Activated naive CD8-positive, alpha-beta T cell treated with anti-CD3 and anti-CD28 coated beads, Interleukin-2, amount 50 U/mL, for 24 hours (primary cell): ENCODE measurements at places on chromosomes 4 and X.

- DNase-seq, result no peak
Observed at GRCh38 chr4:1783015-1783414, 10.1 kb upstream of the FGFR3 start.

GRCh38 chr4:169485791-169486742 lies 126.3 kb downstream of the NEK1 start:
- DNase-seq, result peak; percentile 22

DNA sequence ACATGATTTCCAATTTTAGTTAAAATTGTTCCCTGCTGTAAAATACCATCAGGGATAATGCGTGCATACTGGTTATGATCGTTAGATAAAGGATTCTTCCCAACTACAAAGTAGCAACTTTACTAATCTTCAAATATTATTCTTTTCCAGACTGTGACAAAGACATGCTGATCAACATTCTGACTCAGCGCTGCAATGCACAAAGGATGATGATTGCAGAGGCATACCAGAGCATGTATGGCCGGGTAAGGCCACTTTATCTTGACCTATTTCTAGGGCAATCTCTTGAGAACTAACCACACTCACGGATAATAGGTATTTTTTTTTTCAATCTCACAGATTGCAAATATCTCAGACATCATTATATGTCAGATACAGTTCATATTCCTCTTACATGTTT lies 47.0 kb downstream of the ANXA10 start:
- DNase-seq, result no peak

DNA sequence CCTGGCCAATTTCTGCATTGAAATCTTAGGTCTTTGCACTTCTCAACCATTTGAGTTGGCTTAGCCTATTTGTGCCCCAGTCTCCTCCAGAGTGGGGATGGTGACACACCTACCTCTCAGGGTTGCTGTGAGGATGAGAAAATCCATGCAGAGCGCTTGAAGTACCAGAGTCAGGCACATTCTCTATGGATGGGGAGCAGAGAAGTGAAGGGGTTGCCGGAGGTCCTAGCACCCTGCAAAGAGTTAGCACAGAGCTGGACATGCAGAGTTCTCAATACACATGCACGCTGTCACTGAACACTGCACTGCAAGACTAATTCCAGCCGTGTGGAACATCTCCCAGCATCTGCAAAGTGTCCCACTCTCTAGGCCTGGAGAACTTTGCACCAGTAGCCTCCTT lies 2.6 kb upstream of the STK32B start:
- no peak for DNase-seq

DNA sequence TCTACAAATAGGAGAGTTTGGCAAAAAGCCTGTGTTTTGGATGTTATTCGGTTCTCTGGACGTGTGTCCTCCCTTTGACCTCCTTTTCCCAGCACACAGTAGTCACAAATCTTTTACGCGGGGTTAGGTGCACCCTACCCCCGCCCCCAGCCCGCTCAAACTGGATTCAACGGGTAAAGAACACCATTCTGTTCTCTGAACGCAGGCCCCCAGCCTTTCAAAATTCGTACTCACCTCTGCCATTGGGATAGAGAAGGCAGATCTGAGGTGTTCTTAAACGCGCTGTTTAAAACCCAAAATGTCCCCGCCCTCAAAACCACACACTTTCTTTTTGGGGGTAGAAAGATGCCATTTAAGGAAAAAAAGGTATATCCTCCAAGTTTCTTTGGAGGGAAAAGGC lies 2.7 kb downstream of the LEF1 start:
- DNase-seq, result peak; percentile 44

- DNase-seq, result no peak
Observed at GRCh38 chrX:13937370-13938050, 92.2 kb downstream of the GEMIN8 start.

GRCh38 chr4:145278341-145279121 lies 98.1 kb upstream of the OTUD4 start:
- DNase-seq, result no peak

DNA sequence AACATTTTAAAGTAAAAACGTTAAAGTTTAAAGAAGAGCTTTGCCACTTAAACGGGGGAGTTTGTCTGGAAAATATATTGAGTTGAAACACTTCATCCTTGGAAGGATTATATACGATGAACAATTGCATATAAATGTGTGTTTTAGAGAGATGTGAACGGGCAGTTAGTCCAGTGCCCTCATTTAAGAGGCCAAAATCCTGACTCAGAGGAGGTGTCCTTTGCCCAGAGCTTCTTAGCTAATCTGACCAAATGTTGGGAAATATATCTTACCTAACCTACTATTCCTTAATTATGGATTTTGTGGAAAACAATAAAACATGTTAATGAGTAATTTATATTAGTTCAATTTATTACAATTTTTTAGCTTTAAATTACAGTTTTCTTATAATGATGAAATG lies 327.2 kb upstream of the DIPK2B start:
- DNase-seq, result no peak

- no peak for DNase-seq
Observed at GRCh38 chrX:13284570-13284969, 35.3 kb downstream of the ATXN3L start.

DNA sequence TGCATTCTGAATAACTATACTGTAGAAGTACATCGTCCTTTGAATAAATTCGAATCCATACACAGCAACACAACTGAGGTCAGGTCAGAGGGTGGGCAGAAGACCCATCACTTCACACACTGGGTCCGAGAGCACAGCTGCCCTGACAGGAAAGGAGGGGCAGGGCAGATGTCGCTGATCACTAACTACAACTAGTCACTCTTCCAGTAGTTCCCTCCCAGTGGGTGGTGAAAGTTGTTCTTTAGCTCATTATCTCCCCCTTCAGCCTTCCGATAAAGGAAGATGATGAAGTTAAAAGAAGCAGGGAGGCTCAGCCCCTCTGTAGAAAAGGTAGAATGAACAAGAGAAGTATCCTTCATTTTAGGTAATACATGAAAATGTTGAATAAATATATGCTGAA lies 278.9 kb downstream of the INPP4B start:
- DNase-seq, result peak; percentile 14

DNA sequence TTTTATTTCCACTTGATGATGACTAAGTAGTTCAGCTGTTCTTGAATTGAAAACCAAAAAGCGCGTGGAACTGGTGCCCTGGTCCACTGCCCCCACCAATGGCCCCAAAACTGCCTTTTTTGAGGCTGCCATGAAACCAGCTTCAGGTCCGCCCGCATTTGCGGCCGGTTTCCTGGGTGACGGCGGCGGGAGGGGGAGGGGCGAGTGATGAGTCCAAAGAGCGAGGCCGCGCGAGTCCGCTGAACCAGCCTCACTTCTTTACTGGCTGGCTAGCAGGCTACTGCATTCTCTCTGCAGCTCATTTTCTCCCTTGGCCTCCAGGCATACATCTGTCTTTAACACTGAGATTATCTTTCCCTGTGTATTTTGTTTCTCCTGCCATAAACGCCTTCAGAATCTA lies 72.9 kb upstream of the FABP2 start:
- DNase-seq, result no peak

DNA sequence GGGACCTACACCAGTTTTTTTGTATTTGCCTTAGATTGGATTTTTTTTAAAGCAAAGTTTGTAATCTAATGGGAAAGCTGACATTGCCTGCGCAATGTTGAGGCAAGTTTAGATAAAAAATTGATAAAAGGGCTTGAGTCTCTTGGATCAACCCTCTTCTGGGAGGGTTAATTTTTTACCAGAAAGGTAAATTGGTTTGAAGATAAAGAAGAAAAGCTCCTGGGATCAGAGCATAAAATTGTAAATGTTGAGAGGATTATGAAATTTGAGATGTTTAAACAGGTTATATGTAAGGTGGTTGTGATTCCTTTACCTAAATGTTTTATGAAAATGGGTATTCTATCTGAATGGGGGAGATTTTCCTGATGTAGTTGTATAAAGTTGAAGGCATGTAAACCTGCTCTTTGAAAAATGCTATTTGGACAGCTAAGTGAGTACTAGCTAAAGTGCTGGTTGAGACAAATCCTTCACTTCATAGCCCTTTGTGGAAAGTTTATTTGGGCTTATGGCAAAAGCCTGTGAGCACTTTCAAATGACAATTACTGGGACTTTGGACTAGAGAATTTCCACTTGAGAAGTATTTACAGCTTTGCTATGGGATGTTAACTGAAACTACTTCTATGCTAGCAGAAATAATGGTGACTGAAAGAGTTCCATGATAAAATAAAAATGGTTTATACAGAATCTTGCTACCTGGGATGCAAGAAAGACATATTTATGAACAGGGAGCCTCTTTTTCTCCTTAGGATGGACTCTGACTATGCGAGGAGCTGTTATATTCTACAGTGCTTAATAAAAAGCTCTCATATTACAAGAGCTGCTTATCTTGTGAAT lies 56.2 kb downstream of the UGT2B10 start:
- no peak for DNase-seq

- no peak for DNase-seq
Observed at GRCh38 chr4:57766341-57766740, 656.2 kb upstream of the IGFBP7 start.

GRCh38 chr4:41217374-41217773 lies 3.0 kb upstream of the APBB2 start:
- DNase-seq, result no peak

DNA sequence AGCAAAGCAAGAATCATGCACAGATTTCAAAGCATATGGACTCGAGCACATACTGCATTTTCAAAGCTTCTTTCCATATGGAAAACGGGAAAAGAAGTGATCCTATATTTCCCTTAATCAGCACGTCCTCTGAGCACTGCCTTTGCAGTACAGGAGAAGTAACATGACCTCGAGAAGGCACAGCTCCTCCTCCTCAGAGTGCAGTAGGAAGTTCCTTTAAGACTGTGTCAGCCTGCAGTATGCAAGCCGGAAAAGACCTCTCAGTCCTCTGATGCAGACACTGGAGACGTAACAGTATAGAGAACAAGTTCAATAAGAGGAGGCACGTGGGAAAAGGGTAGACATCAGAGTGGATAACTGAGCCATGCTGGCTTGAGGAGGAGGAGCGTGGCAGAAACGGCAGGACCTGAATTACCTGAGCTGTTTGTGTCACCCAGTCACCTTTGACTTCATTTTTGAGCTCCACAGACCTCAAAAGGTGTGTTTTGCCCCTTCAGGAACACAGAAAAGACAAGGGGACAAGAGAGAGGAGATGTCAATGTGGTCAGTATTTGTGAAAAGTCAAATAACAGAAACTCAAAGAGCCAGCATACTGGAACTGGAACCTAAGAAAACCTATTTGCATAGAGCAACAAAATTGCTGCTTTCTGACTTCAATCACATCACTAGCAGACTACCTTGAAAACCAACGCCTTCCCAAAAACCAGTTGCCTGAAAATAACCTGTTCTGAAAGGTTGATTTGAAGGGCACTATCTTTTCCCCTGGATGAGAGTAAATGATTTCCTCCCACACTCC lies 20.8 kb downstream of the IRF2 start:
- peak; percentile 27 for DNase-seq

DNA sequence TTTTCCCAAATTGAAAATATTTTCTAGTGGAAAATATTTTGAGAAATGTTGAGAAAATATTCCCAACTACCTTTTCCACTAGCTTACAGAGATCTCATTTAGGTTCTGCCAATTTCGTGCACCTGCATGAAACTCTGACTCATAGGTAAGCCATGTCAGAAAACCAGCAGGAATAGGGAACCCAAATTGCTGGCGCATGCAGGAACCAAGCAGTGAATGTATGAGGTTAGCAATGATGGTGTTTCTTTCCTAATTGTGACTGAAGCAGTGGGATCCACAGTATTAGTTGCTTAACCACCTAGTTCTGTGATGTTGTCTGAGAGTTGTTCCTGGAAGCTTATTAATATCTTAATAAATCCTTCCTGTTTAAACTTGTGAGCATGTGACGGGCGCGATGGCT lies 381.0 kb upstream of the TRAM1L1 start:
- DNase-seq, result no peak

DNA sequence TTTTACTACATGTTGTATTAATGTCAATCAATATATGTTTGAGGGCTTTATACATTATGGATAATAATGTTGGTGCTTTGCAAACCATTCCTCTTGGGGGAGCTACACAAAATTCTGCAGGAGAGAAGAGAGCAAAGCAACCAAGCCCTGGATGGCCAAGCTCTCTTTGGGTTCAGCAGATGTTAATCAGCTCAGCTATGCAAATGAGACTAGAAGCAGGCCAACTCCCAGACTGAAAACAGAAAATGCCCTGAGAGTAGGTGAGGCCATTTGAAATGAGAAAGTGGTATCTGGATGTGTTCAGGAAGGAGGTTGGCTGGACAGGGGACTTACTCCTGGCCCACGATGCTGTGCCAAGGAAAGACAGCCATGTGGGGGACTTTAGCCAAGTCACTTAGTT lies 387.0 kb downstream of the BCOR start:
- DNase-seq, result no peak

DNA sequence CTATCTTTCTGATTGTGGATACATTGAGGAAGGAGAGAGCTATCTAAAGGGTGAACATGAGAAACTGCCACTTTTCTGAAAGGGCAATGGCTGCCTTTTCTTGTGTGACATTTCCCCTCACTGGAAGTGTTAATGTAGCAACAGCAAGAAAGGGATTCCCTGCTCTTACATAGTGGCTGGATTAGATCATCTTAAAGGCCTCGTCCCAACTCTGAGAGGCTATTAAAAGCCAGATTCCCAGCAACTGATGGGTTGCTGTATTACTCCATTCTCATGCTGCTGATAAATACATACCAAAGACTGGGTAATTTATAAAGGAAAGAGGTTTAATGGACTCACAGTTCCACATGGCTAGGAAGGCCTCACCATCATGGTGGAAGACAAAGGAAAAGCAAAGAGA lies 33.7 kb upstream of the ADH7 start:
- DNase-seq, result no peak

- peak; percentile 20 for DNase-seq
Observed at GRCh38 chrX:20265726-20266681, 705 bp downstream of the RPS6KA3 start.

DNA sequence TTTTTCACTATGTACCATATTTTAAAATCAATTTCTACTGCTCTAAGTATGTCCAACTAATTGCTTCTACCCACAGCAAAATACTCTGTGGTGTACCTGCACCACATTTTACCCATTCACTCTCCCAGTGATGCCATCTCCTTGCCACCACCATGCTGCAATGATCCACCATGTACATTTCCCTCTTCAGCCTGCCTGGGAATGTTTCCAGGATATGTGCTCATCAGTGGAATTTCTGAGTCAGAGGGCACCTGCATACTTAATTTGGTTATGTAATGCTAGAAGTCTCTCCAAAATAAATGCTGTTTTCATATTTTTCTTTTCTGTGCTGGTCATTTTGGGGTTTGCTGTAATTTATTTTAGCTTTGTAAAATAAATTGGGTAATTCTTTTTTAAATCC lies 33.2 kb upstream of the OCIAD2 start:
- DNase-seq, result no peak

GRCh38 chr4:109977854-109978501 lies 65.3 kb downstream of the EGF start:
- DNase-seq, result no peak

- DNase-seq, result no peak
Observed at GRCh38 chrX:109403922-109404321, 78.0 kb downstream of the GUCY2F start.

DNA sequence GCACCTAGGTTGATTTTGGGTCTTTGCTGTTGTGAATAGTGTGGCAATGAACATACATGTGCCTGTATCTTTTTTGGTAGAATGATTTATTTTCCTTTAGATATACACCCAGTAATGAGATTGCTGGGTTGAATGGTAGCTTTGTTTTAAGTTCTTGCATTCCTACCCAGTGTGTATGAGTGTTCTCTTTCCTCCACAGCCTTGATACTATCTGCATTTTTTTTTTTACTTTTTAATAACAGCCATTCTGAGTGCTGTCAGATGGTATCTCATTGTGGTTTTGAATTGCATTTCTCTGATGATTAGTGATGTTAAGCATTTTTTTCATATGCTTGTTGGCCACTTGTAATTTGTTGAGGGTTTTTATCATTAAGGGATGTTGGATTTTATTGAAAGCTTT lies 351.8 kb upstream of the GNPDA2 start:
- DNase-seq, result no peak

- no peak for DNase-seq
Observed at GRCh38 chr4:147123146-147123545, 177.5 kb upstream of the TTC29 start.
